ENCODE measurements at places on chromosomes 12 and 14.

GRCh38 chr14:42855085-42855484 is 1248.4 kb downstream of the LRFN5 start:
- DNase-seq, result no peak

GRCh38 chr12:24705216-24705615 is 243.7 kb downstream of the BCAT1 start:
- DNase-seq, result no peak

- no peak for DNase-seq
Measured at GRCh38 chr12:52259657-52260243, 14.7 kb upstream of the KRT86 start.

DNA sequence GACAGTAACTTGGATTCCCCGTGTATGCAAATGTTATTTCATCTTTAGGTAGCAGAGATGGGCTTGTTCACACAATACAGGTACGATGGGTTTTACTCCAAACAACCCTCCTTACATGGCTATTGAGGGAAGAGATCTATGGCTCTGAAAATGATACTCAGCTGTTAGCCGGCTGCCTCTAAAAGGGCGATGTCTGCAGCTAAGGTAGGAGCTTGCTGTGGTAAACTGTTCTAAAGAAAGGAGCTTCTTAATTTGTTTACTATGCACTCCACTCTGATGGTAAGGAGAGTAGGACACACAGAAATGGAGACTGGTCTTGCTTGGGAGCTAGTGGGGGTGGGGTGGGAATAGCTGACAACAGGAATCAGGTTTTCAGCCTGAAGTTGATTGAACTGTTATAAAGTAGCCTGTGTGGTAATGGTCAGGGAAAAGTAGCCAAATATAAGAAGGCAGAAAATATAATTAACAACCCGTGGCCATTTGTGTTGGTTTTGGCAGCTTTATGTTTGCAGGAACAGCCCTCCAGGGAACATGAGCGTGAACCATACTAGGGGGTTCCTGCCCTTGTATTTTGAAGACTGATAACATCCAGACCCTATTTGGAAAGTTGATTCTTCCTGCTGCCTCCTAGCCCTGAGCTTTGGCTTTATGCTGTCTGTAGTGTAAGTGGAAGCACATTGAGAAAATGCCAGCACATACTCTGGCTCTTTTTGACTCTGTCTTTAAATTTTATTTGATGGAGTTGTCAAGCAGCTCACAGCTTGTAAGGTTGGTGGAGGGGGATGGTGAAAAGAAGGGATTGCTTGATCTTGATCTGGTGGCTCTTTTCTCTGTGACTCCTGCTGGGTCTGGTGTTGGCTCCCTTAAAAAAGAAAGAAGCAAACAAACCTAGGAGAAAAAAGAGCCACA is 929.8 kb downstream of the DIO2 start:
- no peak for DNase-seq

DNA sequence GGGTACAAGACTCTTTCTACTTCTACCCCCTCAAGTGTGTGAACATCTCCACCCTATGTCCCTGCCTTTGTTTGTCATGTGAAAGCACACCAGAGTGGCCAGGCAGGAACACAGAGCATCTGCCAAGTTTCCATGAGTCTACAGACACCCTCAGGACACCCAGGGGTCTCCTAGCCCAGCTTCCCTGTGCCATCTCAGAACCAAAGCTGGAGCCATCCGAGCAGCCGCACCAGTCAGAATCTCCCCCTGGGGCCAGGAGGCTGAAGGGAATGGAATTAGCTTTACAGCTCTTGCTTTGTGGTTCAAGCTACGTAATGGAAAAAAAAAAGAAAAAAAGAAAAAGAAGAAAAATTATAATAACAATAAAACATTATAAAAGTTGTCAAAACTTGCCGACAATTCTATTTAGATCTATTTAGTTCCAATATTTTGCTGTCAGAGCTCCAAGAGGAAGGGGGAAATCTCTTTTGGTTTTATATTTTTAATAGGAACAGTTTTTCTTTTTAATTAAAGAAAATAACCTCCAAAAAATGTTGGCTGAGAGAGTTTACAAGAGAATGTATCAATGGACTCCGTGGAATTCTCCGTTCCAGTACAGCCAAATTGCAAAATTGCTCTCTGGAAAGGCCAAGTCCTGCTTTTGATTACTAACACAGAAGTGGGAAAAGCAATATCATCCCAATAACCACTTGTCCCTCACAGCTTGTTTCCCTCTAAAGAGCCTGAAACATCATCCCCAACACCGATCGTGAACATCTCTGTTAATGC is 37.1 kb downstream of the TBX5 start:
- DNase-seq, result no peak

GRCh38 chr12:47400266-47400665 is 305.6 kb downstream of the RPAP3 start:
- no peak for DNase-seq

- no peak for DNase-seq
Measured at GRCh38 chr12:12018454-12018853, 52.3 kb upstream of the BCL2L14 start.

DNA sequence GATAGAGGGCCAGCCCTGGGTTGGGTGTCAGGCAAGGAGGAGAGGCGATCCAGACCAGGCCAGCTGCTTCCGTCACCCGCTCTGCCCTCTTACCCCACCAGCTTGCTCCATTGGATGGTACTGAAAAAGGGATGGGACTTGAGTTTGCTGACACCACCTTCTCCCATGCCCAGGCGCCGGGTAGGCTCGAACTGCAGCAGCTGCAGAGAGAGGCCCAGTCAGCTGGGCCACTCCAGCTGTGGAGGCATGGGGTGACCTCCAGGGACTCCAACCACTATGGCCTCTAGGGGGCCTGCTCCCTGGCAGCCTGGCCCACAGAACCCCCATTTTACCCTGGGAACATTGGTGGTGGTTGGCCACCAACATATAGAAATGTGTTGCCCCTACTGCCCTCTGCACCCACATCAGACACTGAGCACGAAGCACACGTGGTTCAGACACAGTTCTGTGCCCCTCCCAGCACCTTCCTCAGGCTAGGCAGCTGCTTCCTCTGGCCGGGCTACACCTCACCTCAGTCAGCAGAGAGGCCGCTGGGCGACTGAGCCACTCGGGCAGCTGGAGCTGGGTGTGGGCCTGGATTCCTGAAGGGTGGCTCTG is 16.0 kb downstream of the RPS6KL1 start:
- DNase-seq, result no peak

DNA sequence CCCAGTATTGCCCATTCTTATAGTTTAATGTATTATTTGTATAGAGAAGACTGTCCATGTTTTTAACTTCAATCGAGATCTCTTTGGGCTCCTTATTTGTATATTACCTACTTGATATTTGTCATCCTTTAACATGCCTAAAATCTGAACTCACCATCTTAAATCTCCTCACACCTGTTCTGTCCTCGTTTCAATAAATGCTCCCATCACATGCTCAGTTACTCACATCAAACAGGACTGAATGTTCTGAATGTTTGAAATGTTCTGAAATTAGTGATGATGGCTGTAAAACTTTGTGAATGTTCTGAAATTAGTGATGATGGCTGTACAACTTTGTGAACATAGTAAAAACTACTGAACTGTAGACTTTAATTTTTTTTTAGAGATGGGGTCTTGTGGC is 34.5 kb downstream of the COCH start:
- DNase-seq, result no peak

- DNase-seq, result no peak
Measured at GRCh38 chr14:104378698-104379113, 200.9 kb upstream of the C14orf180 start.

- no peak for DNase-seq
Measured at GRCh38 chr12:126860210-126860609, 1406.8 kb upstream of the TMEM132C start.

DNA sequence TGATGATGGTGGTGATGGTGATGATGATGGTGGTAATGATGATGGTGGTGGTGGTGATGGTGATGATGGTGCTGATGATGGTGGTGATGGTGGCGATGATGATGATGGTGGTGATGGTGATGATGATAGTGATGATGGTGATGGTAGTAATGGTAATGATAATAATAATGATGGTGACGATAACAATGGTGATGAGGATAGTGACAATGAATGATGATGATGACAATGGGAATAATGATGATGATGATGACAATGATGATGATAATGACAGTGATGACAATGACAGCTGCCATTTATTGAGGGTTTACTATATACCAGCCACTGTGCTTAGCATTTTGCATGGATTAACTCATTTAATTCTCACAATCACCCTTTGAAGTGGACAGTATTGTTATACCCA is 94.6 kb downstream of the SRRM4 start:
- DNase-seq, result no peak

DNA sequence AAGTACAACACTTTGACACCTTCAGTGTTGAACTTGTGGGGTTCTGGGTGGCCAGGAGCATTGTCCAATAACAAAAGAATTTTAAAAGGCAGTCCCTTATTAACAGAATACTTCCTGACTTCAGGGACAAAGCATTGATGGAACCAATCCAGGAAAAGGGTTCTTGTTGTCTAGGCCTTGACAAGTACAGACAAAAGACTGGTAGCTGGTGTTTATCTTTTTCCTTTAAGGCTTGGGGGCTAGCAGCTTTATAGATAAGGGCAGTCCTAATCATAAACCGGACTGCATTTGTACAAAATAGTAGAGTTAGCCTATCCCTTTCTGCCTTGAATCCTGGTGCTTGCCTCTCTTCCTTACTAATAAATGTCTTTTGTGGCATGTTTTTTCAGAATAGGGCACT is 27.4 kb downstream of the FAM177A1 start:
- DNase-seq, result no peak

DNA sequence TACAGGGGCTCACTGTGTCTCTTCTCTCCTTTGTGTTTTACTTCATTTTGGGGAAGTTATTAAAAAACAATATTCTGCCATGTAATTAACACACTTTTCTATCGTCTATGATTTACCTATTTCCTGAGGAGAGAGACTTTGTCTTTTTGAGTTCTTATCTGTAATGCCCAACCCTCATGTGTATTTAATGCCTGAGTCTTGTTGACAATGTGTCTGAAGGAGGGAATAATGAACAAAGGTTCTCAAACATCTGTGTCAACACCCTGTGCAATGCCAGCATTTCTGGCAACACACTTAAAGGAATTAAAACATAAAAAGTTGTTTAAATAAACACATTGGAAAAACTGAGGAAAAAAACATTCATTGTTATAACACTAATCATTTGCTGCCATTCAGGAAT is 147.1 kb downstream of the SLC15A5 start:
- DNase-seq, result no peak

GRCh38 chr14:33564774-33565630 is 385.9 kb downstream of the EGLN3 start:
- no peak for DNase-seq

- DNase-seq, result no peak
Measured at GRCh38 chr14:23512156-23512555, 39.4 kb downstream of the ZFHX2 start.

DNA sequence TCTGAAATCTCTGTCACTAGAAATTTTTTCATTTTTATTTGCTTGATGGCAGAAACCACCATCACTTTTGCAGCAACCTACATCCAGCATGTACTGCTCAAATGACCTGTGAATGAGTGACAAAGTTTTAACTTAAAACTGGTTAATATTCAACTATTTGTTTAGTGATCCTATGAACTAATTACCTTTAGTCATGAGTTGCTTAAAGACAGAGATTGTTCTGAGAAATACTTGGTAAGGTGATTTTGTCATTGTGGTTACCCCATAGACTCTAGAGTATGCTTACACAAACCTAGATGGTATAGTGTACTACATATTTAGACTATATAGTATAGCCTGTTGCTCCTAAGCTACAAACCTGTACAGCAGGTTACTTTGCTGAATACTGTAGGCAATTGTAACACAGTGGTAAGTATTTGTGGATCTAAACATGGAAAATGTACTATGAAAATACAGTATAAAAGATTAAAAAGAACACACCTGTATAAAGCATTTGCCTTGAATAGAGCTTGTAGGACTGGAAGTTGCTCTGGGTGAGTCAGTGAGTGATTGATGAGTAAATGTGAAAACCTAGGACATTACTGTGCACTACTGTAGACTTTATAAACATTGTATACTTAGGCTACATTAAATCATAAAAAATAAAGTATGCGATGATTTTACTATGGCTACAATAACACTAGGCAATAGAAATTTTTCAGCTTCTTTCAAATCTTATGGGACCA is 256.6 kb upstream of the PPFIA2 start:
- DNase-seq, result no peak

GRCh38 chr12:50637870-50638481 is 125.9 kb upstream of the ATF1 start:
- peak; percentile 22 for DNase-seq

DNA sequence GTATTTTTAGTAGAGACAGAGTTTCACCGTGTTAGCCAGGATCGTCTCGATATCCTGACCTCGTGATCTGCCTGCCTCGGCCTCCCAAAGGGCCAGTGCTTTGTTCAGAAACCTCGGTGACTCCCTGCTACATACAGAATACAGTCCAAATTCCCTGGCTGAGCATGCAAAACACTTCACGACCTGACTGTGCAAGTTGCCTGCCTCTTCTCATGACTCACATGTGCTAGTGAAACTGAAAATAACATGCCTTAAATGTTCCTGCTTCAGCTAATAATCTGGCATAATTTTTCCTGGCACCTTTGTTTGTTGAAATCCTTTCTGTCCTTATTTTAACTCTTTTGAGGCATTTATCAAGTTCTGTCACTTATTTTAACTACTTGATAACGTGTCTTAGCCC is 8.2 kb downstream of the DMAC2L start:
- no peak for DNase-seq

DNA sequence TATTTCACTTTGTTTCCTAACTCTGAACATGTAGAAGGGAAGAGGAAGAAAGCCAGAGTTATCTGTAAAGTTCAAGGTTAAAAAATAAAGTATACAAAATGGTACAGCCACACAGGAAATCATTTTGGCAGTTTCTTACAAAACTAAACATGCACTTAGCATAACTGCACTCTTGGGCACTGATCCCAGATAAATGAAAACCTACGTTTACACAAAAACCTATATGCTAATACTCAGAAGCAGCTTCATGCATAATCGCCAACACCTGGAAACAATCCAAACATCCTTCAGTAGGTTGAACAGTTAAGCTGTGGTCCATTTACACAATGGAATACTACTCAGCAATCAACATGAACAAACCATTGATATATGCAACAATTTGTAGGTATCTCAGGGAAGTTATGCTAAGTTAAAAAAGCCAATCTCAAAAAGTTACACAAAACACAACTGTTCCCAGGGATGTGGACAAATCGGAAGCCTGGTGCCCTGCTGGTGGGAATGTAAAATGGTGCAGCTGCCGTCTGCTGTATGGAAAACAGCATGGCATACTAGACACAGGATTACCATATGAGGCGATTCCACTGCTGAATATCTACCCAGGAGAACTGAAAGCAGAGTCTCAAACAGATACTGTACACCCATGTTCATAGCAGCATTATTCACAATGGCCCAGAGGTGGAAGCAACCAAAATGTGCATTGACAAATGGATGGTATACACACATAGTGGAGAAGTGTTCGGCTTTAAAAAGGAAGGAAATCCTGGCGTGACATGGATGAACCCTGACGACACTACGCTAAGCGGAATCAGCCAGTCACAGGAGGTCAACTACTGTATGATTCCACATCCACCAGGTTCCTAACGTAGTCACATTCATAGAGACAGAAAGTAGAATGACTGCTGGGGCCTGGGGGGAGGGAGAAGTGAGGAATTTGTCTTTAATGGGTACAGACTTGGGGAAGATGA is 37.7 kb downstream of the NRDE2 start:
- DNase-seq, result no peak

Measured in GM06990 (cell line).